ENCODE measurements at places on chromosomes 16 and 17.

DNA sequence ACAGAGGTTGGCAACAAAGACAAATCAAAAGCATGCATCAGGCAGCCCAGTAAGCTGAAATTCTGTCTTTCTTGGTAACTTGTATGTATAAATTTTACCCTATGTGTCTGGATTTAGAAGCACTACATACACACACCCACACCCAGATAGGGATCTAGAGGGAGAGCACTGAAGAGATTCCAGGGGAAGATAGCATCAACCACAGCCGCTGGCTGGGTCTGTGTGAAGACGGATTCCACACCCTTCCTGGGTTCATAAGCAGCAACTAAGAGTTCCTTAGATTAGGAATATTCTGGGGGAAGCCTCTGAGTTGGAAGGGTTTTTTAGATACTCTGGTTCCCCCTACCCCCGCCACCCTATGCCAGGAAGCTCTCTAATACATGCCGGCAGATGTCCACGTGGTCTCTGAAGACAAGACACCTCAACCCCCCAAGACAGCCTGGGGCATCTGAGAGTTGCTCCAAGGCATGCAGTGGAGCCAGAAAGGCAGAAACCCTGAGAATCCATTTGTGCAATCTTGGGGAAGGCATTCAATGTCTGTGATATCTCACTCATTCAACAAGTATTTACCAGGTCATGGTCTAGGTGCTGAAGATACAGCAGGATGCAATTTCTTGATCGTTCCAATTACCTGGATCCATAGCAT, 86.4 kb downstream of the NOG start:
- no peak for DNase-seq

DNA sequence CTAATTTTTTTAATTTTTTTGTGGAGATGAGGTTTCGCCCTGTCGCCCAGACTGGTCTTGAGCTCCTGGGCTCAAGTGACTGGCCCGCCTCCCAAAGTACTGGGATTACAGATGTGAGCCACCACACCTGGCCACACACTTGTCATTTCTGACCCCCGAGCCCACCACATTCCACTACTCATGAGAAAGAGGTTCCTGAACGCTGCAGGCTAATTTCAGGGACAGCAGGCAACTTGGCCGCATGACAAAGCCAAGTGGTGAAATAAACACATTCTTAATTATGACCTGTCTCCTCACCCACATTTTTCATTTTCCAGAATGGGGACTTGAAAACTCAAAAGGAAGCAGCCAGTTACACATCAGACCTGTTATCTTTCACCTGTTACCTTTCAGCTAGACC, 114.5 kb downstream of the ABCC6 start:
- no peak for DNase-seq

GRCh38 chr16:59193637-59194036, 459.5 kb upstream of the GOT2 start:
- no peak for DNase-seq

- no peak for DNase-seq
Observed at GRCh38 chr16:21937336-21937829, 15.8 kb upstream of the UQCRC2 start.

DNA sequence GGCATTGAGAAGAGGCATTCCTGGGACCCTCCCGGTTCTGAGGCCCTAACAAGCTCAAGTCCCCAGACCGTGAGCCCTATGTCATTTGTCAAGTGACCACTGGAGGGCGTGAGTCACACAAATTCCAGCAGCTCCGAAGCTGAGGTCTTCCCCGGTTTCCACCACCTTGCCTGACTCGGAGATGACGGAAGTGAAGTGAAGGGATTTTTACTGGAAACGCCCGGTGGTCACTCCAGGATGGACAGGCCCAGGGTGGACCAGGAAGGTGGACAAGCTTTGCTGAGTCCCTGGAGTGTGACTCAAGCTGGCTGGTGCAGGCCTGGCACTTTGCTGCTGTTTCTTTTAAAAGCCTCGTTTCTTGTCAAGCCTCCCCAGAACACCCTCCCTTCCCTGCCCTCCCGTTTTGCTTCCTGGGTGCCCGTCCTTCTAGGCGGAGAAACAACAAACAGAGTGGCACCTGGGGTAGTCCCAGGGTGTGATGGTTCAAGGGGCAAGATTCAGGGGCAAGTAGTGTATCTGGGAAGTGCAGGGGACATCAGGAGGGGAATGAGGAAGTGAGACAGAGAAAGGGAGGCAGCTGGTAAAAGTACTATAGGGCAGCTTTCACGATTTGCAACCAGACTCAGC, 5.3 kb upstream of the NOS2 start:
- peak; percentile 86 for DNase-seq

GRCh38 chr16:2710711-2711231, 9.3 kb downstream of the PRSS27 start:
- DNase-seq = no peak

DNA sequence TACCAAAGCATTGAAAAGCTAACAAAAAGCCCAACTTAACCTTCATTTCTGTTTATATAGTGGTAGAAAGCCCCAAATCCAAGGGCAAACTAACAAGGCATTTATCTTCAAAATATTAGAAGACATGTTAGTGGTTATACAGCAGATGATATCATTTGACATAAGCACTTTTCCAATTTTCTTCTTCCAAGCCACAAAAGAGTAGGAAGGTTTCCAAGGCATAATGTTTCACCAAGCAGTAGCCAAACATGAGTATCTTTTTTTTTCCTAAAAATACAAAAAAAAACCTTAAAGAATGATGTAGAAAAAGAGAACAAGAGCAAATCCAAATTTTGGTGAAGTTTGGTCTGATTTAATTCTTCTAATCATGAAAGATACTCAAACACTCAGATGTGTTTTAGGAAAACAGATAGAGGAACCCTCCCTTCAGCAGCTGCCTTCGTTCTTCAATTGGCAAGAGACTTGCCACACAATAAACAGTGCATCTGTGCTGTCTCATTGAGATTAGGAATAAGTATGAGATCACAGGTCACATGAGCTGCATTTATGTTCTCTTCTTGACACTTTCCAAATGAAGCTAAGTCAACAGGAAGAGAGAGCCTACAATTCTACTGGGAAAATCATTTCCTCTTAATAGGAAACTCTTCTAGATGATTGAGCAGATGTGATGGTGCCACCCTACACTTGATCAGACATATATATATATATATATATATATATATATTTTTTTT, 106.7 kb downstream of the TTC19 start:
- DNase-seq = no peak

DNA sequence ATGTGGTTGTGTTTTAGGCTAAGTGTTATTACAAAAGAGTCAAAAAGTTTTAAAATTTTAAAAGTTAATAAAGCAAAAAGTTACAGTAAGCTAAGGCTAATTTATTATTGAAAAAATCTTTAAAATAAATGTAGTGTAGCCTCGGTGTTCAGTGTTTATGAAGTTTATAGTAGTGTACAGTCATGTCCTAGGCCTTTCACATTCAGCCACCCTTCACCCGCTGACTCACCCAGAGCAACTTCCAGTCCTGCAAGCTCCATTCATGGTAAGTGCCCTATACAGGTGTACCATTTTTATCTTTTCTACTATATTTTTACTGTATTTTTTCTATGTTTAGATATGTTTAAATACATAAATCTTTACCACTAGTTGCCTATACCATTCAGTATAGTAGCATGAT, 98.5 kb upstream of the RPRML start:
- DNase-seq = no peak

- no peak for DNase-seq
Observed at GRCh38 chr17:9472094-9472493, 103.5 kb downstream of the STX8 start.

GRCh38 chr16:10504404-10504885, 76.0 kb downstream of the EMP2 start:
- no peak for DNase-seq
